Hepatocyte (in vitro differentiated cells): ENCODE measurements at places on chromosomes 3 and 15. TPM values are rescaled to one million over a fixed set of nuclear protein-coding genes. Genes with fewer than 3 reads are reported as not detected.

DNA sequence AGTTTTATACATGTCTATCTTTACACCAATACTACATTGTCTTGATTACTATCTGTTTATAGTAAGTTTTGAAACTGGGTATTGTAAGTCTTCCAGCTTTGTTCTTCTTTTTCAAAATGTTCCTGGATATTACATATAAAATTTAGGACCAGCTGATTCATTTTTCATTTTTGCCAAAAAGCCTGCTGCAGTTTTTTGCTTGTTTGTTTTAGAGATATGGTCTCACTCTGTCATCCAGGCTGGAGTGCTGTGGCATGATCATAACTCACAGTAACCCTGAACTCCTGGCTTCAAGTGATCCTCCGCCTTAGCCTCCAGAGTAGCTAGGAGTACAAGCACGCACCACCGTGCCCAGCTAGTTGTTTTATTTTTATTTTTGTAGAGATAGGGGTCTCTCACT lies 20.4 kb upstream of the AP4E1 start:
- no peak overlapping the region for H3K4me3 ChIP-seq
- H3K36me3 ChIP-seq: no peaks in the 10 kb centered on the region
- H3K4me1 ChIP-seq: no peaks in the 10 kb centered on the region
- no peak overlapping the region for H3K27ac ChIP-seq
- no peak for DNase-seq
- no peaks in the 10 kb centered on the region for H3K27me3 ChIP-seq

DNA sequence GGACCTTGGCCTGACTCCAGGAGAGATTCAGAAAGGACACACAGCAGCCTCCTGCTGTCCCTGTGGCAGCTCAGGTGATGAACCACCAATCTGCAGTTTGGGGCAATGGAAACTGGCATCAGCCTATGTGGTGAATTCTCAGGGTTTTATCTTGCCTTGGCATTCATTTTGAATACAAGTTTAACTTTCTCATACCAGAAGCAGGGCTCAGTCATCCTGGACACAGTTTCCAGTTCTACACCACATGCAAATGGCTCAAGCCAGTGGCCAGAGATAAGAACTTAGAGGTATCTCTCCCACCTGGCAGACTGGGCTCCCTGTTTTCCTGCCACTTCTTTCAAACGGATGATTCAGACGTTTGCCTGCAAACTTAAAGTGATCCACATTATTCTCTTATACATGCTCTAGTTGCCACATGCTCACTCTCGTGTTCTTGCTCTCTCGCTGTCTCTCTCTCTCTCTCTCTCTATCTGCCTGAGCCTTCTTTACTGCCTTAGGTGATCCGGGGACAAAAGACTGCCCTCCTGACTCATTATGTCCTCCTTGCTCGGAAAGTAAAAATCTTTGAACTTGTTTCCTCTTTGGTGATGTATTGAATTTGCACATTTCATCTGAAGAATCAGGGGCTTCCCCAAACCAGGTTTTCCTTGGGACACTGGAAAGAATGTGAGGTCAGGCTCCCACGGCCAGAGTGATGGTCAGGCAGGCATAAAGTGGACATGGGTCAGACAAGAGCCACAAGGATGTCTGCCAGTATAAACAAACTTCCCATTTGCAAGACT lies 99.6 kb upstream of the STT3B start:
- no peaks in the 10 kb centered on the region for H3K27me3 ChIP-seq
- no peak overlapping the region for H3K4me3 ChIP-seq
- no peaks in the 10 kb centered on the region for H3K4me1 ChIP-seq
- H3K36me3 ChIP-seq: no peaks in the 10 kb centered on the region
- no peak overlapping the region for H3K27ac ChIP-seq

DNA sequence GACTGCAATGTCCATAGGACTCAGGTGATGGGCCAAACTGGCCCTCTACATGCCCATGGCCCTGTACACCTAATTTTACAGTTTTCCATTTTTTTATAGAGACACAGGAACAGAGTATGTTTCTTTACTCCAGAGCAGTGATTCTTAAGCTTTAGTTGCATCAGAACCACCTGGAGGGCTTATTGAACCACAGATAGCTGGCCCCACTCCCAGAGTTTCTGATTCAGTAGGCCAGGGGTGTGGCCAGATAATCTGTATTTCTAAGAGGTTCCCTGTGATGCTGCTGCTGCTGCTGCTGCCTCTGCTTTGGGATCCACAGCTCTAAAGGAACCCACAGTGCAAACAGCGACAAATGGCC lies 5.1 kb downstream of the RBP1 start:
- peak overlapping the region; percentile 88 for H3K27ac ChIP-seq
- H3K36me3 ChIP-seq: no peaks in the 10 kb centered on the region
- no peak for DNase-seq
- H3K4me1 ChIP-seq: peaks cover 53% of the 10 kb centered on the region
- no peaks in the 10 kb centered on the region for H3K27me3 ChIP-seq

DNA sequence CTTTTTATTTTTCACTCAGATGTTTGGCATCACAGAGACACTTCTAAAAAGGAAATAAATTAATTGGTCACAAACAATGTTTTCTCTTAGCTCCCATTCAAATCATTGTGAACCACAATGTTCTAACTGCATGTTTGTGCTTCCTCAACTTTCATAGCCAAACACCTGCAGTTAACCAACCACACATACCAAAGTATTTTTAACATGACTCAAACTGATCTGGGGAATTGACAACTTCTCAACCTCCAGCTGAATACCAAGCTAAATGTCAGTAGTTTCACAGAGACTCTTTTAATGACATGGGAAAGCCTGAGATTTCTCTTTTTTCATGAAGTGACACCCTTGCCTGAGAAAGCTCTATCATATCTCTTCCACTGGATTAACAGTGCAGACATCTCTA lies 217.9 kb upstream of the MME start:
- no peaks in the 10 kb centered on the region for H3K27me3 ChIP-seq
- H3K4me1 ChIP-seq: no peaks in the 10 kb centered on the region
- no peak overlapping the region for H3K27ac ChIP-seq
- no peak for DNase-seq
- no peaks in the 10 kb centered on the region for H3K36me3 ChIP-seq
- no peak overlapping the region for H3K4me3 ChIP-seq

DNA sequence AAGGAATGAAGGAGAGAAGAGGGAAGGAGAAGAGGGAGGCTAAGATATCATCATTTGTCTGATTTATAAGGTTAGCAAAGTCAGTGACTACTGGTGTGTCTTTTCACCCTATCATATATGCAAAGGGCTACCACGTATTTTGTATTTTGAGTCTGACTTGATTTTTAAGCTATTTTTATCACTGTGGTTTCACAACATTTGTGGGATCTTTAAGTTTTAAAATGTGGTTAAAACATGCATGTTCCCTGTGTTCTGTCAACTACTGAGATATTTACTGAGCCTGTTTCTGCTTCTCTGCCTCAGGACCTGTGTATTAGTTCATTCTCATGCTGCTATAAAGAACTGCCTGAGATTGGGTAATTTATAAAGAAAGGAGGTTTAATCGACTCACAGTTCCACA lies 22.5 kb upstream of the SPTSSB start:
- no peaks in the 10 kb centered on the region for H3K36me3 ChIP-seq
- no peak for DNase-seq
- no peak overlapping the region for H3K4me3 ChIP-seq
- peaks cover 11% of the 10 kb centered on the region for H3K4me1 ChIP-seq

GRCh38 chr3:156728267-156728985 lies 54.0 kb downstream of the TIPARP start:
- peaks cover 6% of the 10 kb centered on the region for H3K4me1 ChIP-seq
- no peaks in the 10 kb centered on the region for H3K36me3 ChIP-seq
- H3K27ac ChIP-seq: peak overlapping the region; percentile 76
- H3K27me3 ChIP-seq: no peaks in the 10 kb centered on the region
- peak; percentile 56 for DNase-seq

DNA sequence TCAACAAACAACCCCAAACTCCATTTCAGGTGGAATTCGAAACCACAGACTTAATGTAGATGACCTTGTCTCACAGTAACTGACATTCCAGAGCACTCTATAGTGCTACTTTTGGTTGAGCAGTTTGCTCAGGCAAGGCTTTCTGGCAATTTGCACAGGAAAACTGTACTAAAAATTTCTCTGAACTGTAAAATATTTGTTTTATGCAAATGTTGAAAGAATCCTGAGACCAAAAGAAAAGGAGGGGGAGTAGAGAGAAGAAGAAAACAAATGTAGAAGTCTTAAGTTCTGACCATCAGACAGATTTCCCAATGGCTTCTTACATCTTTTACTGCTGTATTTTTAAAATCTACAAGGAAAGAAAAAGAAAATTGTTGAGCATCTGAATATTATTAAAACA lies 53.5 kb downstream of the DTWD1 start:
- H3K4me3 ChIP-seq: no peak overlapping the region
- no peak for DNase-seq
- H3K4me1 ChIP-seq: peaks cover 7% of the 10 kb centered on the region
- no peaks in the 10 kb centered on the region for H3K36me3 ChIP-seq

DNA sequence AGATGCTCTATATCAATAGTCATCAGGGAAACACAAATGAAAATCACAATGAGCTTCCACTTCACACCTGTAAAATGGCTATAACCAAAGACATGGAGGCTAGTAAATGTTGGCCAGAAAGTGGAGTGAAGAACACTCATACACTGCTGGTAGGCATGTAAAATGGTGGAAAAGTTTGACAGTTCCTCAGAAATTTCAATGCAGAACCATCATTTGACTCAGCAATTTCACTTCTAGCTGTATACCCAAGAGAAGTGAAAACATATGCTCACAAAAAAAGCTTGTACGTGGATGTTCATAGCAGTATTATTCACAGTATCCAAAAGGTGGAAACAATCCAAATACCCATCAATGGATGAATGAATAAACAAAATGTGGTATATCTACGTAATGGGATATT lies 19.2 kb upstream of the TOP2B start:
- no peaks in the 10 kb centered on the region for H3K27me3 ChIP-seq
- no peak overlapping the region for H3K4me3 ChIP-seq
- no peaks in the 10 kb centered on the region for H3K4me1 ChIP-seq
- no peak for DNase-seq

DNA sequence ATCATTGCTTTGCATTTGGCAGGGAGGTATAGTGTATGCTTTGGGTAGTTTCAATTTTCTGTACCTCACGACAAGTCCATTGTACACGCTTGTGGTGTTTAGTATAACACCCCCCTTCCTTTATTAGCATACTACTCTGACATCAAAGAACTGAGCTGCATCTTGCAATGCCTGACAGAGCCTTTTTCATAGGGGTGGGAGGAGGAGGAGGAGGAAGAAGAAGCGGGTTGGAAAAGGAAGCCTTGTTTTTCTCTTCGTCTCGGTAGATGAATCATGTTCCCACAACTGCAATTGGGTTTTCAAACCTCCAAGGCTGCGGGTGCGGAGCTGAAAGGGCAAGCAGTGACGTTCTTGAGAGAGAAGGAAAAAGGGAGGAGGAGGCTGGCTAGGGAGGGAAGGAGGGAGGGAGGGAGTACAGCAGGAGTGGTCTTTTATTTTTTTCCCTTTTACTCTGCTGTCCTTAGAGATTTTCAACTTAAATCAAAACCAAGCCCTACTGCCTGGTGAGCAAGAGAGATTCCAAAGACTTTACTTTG lies 175.7 kb downstream of the KLHL25 start:
- peaks cover 69% of the 10 kb centered on the region for H3K4me1 ChIP-seq
- peak overlapping the region; percentile 67 for H3K27ac ChIP-seq
- no peak overlapping the region for H3K4me3 ChIP-seq
- DNase-seq: peak; percentile 75
- H3K27me3 ChIP-seq: no peaks in the 10 kb centered on the region

DNA sequence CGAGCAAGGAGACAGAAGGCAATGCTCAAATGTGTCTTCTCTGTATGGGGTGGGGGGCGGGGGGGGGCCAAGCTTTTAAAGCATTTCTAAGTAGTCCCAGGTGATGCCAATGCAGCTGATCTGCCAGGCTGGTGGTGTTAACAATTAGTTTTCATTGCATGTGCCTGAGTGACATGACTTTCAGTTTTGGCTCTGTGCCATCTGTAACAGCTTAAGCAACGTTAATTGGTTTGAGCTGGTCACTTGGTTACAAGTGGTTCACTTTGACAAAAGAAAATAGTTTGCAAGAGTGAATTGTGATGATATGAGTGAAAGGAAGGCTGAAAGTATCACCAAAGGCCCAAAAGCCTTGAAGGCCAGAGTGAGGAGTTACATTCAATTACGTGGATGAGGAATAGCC lies 26.4 kb upstream of the LRIG1 start:
- no peak overlapping the region for H3K4me3 ChIP-seq
- H3K27ac ChIP-seq: no peak overlapping the region
- no peak for DNase-seq
- no peaks in the 10 kb centered on the region for H3K4me1 ChIP-seq
- peaks cover 3% of the 10 kb centered on the region for H3K27me3 ChIP-seq
- no peaks in the 10 kb centered on the region for H3K36me3 ChIP-seq

DNA sequence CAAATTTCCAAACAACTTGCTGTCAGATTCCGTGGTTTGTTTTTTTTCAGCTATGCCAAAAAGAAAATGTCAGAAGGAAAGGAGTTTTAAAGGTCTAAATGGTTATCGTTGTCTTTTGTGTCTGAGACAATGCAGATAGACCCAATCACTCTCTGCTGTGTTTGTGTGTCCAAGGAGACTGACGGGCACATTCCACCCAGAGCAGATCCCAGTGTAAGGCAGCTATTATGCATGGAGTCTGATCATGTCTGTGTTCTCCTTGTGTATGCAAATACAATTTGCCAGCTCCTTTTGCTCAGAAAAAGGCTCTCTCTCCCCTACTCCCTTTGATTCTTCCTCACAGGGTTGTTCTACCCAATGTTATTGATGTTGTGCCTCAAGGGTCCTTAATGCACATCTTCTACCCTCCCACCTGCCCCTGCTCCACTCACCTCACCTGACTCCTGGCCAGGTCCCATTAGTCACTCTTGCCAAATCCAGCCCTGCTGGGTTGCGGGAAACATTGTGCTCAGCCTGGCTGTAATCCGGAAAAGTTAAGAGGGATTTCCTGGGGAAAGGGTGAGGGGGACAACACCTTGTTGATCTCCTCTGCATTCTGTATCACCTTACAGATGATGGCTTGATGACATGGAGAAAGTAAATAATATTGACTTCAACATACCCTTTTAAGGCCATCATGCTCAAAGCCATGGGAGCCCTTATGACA lies 61.0 kb downstream of the OTOL1 start:
- DNase-seq: no peak
- no peaks in the 10 kb centered on the region for H3K4me1 ChIP-seq
- H3K4me3 ChIP-seq: no peak overlapping the region
- no peaks in the 10 kb centered on the region for H3K36me3 ChIP-seq
- no peak overlapping the region for H3K27ac ChIP-seq
- H3K27me3 ChIP-seq: no peaks in the 10 kb centered on the region

GRCh38 chr3:22933051-22933840 lies 269.9 kb upstream of the UBE2E2 start:
- no peak overlapping the region for H3K27ac ChIP-seq
- H3K36me3 ChIP-seq: no peaks in the 10 kb centered on the region
- H3K4me1 ChIP-seq: peaks cover 6% of the 10 kb centered on the region
- H3K27me3 ChIP-seq: no peaks in the 10 kb centered on the region
- no peak overlapping the region for H3K4me3 ChIP-seq

The TPRG1 gene
- total RNA-seq: 0.16 and 0.43 TPM in 2 replicates

The USP19 gene
- 44.2 and 44.6 TPM in 2 replicates for total RNA-seq

The CD276 gene
- 94.4 and 106 TPM in 2 replicates for total RNA-seq

The TRH gene
- total RNA-seq: not detected in 2 replicates
